ENCODE measurements at places on chromosomes 13 and 19.
A peak's percentile ranks its signal among the peaks of the same experiment; 100 is the strongest.

GRCh38 chr13:104021806-104022397 is 955.7 kb upstream of the SLC10A2 start:
- DNase-seq: no peak

GRCh38 chr19:57016076-57016475 is 103.7 kb upstream of the USP29 start:
- no peak for DNase-seq

DNA sequence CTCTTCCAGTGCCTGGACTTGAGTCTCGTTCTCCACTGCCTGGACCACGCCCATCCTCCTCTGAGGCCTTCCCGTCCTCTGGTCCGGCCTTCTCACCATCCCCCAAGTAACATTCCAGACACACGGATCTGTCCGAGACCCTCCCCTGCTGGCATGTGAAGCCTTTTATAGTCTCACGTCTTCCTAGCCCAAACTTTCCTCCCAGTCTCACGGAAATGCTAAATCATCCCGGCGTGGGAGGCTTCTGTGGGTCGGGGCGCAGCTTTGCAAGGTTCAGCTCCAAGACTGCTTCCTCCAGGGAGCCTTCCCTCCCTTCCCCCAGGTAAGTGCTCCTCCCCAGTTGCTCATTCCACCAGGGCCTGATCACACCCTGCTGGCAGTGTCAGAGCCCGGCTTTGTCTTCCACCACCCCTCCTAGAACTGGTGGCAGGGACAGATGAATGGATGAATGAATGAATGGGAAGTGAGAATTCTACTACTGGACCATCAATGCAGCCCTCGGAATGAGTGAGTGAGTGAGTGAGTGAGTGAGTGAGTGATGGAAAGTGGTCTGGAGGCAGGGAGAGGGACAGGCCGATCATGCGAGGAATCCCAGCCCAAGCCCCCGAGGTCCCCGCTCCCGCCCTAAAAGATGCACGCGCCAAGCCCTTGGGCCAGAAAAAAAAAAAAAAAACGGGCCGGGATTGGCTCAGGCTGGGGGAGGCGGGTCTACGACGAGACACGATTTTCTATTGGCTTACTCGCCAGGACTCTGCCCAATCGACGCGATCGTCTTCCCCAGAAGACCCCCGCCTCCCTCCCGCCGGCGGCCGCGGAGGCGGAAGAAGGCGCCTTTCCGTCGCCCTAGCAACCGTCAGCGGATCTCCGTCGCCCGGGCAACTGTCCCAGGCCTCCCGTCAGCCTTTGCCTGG is 9.3 kb downstream of the EPHX3 start:
- DNase-seq: peak; percentile 93

GRCh38 chr13:48446464-48446863 is 33.6 kb upstream of the LPAR6 start:
- DNase-seq: no peak

All from midbrain (tissue), 1 donor.